ENCODE measurements at places on chromosomes 16 and 17.

- DNase-seq = no peak
Measured at GRCh38 chr17:21368545-21369246, 7.5 kb upstream of the KCNJ12 start.

GRCh38 chr16:24778671-24779070, 49.2 kb downstream of the TNRC6A start:
- no peak for DNase-seq

DNA sequence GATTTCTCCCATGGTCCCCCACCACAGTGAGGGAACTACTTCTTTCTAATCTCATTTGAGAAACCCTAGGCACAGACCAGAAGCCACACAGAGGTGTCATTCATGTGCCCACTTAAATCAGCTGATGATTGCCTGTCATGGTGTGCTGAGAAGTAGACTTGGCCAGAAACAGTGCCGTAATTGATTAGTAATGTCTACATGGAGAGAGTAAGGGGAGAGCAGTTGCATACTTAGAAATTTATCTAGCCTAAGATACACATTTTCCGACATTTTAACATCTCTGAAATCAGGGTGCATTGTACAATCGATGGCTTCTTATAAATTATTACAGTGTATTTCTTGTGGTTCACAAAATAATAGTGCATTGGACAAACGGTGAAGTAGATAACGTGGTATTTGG, 271.8 kb downstream of the IRF8 start:
- no peak for DNase-seq

DNA sequence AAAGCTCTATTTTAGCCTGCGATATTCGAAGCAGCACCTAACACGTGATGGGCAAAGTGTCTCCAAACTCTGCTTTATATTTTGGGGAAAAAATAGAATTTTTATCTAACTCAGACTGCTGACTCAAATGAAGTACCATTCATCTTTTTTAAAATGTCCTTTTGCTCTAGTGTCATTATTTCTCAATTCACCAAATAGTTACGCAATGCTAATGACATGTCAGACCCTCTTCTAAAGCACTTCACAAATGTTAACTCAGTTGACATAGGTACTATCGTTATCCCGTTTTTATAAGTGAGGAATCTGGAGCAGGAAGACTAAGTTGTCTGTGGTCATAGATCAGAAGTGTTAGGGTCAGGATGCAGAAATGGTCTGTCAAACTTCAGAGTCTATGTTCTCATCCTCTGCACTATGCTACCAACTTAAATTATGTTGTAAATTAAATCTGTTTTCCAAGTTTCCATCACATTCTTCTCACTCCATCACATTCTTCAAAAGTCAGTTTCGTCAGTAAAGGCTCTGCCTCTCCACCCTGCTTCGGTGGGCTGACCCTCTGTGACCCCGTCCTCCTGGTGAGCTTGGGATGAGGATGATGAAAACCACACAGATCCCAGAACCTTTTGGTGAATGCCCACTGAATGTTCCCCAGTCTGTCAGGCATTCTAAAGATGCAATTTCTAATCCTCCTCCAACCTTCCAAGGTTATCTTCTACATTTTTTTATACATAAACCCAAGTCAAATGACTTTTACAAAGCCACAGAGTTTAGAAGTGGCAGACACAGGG, 102.8 kb downstream of the ADAMTS18 start:
- DNase-seq = no peak

GRCh38 chr16:3214904-3215600, 19.9 kb downstream of the ZNF200 start:
- no peak for DNase-seq

GRCh38 chr17:2433696-2434095, 32.8 kb upstream of the MNT start:
- no peak for DNase-seq

- no peak for DNase-seq
Measured at GRCh38 chr16:70715055-70715858, 29.4 kb upstream of the MTSS2 start.

- no peak for DNase-seq
Measured at GRCh38 chr17:55585629-55586028, 74.4 kb upstream of the SMIM36 start.

DNA sequence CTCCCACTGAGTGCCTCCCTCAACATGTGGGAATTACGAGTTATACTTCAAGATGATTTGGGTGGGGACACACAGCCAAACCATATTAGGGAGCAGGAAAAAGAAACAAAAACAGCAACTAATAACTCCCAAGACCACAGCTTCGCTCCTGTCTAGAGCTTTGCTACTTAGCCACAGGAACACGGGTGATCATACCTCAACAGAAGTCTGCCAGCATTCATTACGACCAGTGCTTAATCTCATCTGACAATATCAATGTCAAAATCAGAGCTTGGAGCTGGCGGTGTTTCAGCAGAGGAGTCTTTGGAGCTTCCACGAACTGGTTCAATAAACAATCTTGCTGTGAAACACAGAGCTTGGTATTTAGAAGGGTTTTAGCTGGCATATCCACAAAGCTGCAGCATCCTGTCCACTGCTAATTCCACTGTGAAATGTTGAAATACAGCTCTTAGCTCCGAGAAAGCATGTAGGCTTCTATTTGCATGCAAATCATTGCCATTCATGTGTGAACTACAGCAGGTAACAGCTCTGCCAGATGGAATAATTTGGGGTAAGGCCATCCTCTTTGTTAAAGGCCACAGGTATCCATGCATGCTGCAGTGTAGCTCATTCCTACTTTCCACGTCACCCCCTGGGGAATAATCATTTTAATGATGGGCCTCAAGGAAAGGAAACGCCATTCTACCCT, 128.4 kb upstream of the GOT2 start:
- no peak for DNase-seq

DNA sequence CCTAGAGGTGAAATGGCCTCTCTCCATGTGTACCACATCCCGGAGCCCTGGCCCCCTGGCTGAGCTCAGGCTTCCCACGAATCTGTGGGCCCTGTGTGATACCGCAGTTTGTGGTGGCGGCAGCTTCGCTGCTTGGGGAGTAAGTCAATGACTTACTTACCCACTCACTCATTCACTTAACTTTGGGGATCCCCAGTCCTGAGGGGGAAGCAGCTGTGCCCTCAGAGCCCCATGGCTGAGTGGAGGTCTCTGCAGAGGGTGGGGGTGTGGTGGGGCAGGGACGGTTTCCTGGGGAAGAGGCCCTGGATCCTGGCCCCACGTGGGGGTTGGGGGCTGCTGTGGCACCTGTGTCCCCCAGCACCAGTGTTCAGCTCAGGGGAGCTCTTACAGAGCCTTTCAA, 13.2 kb downstream of the KCNJ12 start:
- no peak for DNase-seq

- DNase-seq = no peak
Measured at GRCh38 chr17:73390851-73391250, 79.0 kb upstream of the CDC42EP4 start.

DNA sequence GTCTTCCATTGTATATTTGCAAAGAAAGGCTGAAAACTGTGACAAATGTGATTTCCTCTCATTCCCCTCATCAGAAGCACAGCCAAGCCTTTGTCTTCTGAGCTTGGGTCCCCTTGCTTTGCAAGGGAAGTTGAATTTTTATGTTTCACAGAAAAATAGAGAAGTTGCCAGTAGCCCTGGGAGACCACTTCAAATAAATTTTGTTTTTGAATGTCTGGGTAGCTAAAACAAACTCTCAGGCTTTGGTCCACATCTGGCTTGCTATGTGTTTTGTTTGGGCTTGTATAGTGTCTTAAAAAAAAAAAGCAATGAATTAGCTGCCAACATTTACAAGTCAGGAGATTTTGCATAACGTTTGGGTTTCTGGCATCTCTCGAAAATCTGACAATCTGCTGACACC, 24.1 kb downstream of the PIK3R6 start:
- DNase-seq = no peak

DNA sequence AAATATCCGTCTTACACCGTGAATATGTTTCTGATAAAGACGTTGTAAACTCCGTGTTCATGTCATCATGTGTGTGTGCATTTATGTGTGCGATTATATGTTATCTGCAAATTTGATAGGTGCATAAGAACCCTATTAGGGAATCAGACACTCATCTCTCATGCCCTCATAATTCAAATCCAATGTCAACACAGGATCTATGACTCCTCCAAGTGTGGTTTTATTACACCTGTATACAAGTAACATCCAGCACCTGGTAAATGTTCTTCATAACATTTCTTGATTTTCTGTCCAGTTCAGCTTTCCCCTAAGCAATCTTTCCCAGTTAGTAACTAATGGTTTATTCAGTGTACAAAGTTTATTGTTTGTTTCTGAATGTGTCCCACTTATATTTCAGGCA, 681.9 kb downstream of the CDH11 start:
- DNase-seq = no peak

DNA sequence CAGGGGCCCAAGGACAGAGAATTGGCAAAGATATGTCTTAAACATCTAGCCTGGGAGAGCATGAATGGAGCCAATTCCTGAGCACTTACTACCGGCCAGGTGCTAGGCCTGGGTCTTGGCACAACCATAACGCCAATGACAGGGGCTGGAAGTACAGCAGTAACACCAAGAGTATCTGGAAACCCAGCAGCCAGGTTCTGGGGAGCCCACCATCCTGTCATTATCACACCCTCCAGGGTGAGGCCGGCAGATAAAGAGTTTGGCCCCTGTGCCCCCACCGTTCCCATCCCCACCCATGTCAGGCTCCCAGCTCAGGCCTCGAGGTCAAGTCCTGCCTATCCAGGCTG, 508 bp upstream of the TMC8 start:
- DNase-seq = no peak

DNA sequence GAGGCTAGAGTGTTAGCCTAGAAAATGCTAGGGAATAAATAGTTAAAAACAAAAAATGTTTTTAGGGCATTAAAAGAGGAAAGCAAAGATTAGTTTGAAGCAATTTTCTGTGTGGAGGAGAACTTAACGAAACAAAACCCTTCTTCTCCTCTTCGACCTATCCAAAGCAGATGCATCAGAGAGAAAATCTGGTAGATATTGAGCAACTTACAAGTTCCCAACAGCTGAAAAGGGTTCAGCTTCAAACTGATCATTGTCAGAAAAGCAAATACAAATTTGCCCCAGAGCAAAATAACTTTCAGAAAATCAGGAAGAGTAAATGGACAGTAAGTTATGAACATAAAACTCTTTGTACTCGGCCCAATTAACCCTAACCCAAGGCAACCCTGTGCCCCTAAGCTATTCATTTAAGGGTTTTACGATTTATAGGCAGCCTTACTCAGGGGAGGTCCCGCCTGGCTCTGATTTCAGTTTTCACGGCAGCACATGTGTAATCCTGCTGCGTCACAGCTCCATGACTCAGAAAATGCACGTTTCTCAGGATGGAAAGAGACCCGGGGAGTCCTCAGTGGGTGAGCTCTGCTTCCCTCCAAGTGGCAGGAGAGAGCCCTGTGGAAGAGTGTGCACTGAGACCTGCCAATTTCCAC, 405.7 kb upstream of the SALL1 start:
- no peak for DNase-seq

DNA sequence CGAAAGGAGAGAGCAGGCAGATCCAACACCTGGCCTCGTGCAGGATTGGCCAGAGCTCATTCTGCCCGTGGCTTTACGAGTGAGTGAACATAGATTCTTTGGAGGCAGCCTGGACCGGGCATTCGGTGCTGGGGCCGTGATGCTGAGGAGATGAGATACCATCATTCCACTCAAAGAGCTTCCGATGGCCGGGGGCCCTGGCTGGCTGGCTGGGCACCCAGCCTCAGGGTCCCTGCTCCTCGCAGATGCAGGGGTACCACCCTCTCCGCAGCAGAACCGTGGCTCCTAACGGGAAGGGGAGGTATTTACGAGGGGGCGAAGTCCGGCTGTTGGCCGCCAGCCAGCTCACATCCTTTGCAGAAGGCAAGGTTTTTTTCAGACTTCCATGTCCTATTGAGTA, 66.1 kb upstream of the FOXF1 start:
- DNase-seq = no peak

DNA sequence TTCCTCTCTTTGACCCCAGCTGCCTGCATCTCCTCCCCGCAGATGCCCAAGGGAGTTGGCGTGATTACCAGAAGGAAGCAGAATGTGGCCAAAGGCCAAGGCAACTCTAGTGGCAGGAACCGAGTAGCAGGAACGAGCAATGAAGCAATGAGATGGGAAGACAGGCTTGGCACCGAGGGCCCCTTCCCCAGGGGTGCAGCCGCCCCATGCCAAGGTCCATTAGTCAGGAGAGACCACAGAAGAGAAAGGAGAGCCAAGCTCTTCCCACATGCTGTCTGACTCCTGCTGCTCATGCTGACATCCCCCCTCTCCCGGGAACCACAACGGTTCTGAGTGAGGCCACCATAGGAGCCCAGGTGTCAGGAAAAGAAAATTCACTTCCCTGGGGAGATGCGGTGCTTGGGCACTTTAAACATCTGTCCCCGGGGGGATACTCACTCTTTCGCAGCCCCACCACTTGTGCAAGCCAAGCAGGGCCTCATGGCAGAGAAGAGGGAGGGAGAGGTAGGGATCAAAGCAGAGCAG, 67.4 kb downstream of the MYO18A start:
- DNase-seq = no peak

GRCh38 chr17:66290101-66290722, 12.2 kb upstream of the PRKCA start:
- no peak for DNase-seq

- no peak for DNase-seq
Measured at GRCh38 chr16:28891964-28892890, 13.9 kb downstream of the ATP2A1 start.

GRCh38 chr17:76687298-76688164, 23.2 kb downstream of the MXRA7 start:
- no peak for DNase-seq

- no peak for DNase-seq
Measured at GRCh38 chr17:75909051-75909811, 4.5 kb upstream of the MRPL38 start.

DNA sequence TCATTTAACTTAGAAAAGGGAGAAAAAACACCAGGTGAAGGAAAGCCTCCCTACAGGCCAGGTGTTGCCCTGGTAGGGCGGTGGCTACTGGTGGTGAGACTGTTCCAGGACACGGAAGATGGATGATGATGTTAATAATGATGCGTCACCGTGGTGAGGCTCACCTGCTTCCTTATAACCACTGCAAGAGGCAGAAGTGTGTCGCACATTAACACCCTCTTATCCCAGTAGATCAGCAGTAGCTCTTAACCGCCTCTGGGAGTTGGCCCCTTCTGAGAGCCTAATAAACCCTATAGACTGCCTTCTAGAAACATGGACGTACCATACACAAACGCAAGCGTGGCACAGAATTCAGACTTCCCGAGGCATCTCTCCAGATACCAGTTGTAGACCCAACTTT, 7.8 kb downstream of the BFAR start:
- DNase-seq = peak; percentile 62

GRCh38 chr16:31476303-31477219, 4.6 kb downstream of the TGFB1I1 start:
- no peak for DNase-seq

DNA sequence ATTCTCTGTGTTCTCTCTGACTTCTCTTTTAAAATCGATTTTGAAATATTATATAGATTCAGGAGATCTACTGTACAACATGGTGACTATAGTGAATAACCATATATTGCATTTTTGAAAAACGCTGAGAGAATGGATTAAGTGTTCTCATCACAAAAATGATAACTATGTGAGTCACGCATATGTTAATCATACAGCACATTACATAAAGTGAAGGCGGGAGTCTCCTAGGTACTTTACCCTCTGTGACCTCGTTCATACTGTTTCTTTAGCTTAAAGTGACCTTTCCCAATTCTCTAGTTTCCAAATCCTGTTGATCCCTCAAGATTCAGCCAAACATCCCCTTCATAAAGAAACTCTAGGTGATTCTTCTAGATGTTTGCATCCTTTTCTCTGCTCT, 3.1 kb upstream of the KRTAP3-2 start:
- DNase-seq = no peak

GRCh38 chr16:75566758-75567255, 628 bp downstream of the GABARAPL2 start:
- DNase-seq = no peak
